Naive B cell (primary cell): ENCODE measurements at places on chromosomes 6 and 20. TPM values are rescaled to one million over a fixed set of nuclear protein-coding genes. Genes with fewer than 3 reads are reported as not detected.

Gene PKHD1
- polyA plus RNA-seq = not detected

Gene DDAH2
- 86.1 TPM for polyA plus RNA-seq

Gene TCP11
- polyA plus RNA-seq = not detected

Gene EYA4
- polyA plus RNA-seq = not detected

Gene NMBR
- not detected for polyA plus RNA-seq

DNA sequence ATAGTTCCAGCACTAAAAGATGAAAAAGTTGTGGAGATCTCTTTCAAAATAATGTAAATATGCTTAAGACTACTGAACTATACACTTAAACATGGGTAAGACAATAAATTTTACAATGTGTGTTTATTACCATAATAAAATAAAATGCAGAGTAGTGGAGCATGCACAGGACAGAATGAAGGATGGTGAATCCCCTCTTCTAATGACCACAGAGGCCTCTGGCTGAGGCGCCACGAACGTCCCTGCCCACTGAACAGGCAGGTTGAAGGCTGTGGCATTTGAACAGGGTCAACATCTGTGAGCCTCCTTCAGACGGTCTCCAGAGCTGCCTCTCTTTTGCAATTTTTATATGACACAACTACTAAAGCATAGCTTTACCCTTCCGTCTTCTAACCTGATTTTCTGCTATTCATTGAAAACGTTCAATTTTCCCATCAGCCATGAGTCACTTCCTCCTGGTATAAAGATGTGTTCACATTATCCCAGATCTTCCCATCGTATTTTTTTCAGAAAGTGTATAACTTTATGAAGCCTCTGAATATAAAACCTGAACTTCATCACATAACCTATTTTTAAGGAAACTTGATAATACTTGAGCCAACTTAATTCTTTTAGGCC lies 37.8 kb downstream of the ADGRF4 start:
- H3K36me3 ChIP-seq = no peaks in the 10 kb centered on the region
- no peak overlapping the region for H3K4me3 ChIP-seq
- no peak for DNase-seq
- H3K27me3 ChIP-seq = peaks cover 18% of the 10 kb centered on the region
- H3K4me1 ChIP-seq = no peaks in the 10 kb centered on the region

GRCh38 chr20:40682104-40682981 lies 6.7 kb downstream of the MAFB start:
- no peaks in the 10 kb centered on the region for H3K36me3 ChIP-seq
- no peak for DNase-seq

DNA sequence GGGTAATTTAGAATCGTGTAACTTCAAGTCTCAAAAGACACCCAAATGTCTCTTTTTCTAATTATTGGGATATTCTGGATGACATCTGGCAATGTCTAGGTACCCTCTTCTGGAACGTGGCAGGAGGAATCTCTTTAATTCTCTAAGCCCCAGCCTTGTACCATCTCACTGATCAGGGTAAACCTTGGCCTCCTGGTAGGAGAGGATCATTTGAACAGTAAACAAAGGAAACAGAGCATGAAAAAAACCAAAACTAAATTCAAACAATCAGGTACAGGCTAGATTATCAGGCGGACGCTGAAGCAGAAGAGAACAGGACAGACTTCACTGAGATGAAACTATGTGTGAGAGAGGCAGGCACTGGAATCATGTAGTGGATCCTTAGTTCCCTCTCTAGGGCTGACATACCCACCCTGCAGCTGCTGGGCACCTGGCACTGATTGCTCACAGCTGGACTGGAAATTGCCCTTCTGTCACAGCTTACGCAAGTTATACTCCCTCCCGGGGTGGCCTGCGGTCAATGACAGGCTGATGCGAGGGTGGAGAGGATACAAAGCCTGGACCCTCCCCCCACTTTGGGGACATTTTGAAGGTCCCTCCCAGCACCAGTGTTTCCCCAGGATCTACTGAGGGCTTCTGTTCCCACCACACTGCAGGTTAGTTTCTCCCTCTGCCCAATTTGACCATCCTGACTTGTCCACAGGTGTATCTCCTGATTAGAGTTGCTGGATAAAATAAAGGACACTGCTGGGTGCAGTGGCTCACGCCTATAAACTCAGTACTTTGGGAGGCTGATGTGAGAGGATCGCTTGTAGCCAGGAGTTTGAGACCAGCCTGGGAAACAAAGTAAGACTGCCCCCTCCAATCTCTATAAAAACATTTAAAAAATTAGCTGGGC lies 20.6 kb upstream of the ZBTB24 start:
- H3K27ac ChIP-seq = no peak overlapping the region
- H3K27me3 ChIP-seq = no peaks in the 10 kb centered on the region
- no peaks in the 10 kb centered on the region for H3K36me3 ChIP-seq
- H3K4me3 ChIP-seq = no peak overlapping the region
- H3K4me1 ChIP-seq = no peaks in the 10 kb centered on the region
- no peak for DNase-seq

DNA sequence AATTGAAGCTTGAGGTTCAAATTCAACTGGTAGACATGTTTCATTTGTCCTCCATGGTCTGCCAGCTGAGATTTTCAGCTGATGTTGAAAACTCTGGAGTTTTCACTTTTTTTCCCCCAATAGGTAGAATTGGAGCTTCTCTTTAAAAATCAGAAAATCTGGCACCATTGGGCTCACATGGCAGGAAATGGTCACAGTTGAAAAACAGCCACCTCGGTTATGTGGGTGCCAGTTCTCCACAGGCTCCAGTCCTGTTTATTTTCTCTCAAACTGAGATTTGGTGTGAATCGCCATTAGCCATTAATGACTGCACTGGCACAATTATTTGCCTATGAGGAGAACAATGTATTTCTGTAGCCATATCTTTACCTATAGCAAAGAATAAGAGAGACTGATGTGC lies 171.4 kb upstream of the TFAP2D start:
- H3K27ac ChIP-seq = no peak overlapping the region
- H3K4me1 ChIP-seq = no peaks in the 10 kb centered on the region
- H3K4me3 ChIP-seq = no peak overlapping the region
- H3K36me3 ChIP-seq = no peaks in the 10 kb centered on the region
- no peak for DNase-seq
- no peaks in the 10 kb centered on the region for H3K27me3 ChIP-seq

GRCh38 chr6:143792402-143793279 lies 50.5 kb upstream of the LTV1 start:
- no peaks in the 10 kb centered on the region for H3K27me3 ChIP-seq
- peak overlapping the region; percentile 69 for H3K27ac ChIP-seq
- peaks cover 25% of the 10 kb centered on the region for H3K36me3 ChIP-seq

DNA sequence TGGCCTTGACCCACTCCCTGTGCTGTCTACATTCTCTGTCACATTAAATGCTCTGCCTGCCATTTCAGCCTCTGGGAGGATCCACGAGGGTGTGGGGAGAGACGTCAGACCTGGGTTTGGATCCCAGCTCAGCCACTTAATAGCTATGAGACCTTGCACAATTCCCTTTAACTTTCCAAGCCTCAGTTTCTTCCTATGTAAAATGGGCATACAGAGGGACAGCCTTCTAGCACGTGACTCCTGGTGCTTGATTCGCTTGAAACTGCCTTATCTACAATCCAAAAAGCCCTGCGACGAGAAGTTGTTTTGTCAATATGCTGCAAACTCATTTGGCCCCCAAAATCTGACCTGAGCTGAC lies 40.0 kb downstream of the TOX2 start:
- H3K4me3 ChIP-seq = no peak overlapping the region
- peaks cover 23% of the 10 kb centered on the region for H3K4me1 ChIP-seq
- no peaks in the 10 kb centered on the region for H3K27me3 ChIP-seq
- peaks cover 14% of the 10 kb centered on the region for H3K36me3 ChIP-seq
- no peak overlapping the region for H3K27ac ChIP-seq

GRCh38 chr6:14917109-14917910 lies 328.6 kb upstream of the JARID2 start:
- DNase-seq = no peak
- peaks cover 26% of the 10 kb centered on the region for H3K4me1 ChIP-seq
- no peaks in the 10 kb centered on the region for H3K27me3 ChIP-seq

DNA sequence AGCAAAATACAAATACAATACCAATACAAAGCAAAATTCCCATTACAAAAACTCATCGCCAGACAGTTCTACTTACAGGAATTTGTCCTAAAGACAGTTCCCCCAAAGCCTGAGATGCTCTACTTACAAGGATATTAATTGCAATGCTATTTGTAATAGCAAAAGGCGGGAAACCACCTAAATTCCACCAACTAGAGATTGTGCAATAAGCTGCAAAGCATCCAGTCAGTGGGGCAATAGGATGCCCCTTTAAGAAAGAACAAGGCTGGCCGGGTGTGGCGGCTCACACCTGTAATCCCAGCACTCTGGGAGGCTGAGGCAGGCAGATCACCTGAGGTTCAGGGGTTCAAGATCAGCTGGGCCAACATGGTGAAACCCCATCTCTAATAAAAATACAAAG lies 39.1 kb downstream of the FAM209B start:
- peaks cover 17% of the 10 kb centered on the region for H3K27me3 ChIP-seq
- H3K4me3 ChIP-seq = no peak overlapping the region
- DNase-seq = no peak
- H3K4me1 ChIP-seq = peaks cover 4% of the 10 kb centered on the region
- no peak overlapping the region for H3K27ac ChIP-seq

- H3K4me3 ChIP-seq = no peak overlapping the region
- no peak for DNase-seq
- no peak overlapping the region for H3K27ac ChIP-seq
- no peaks in the 10 kb centered on the region for H3K4me1 ChIP-seq
- H3K36me3 ChIP-seq = no peaks in the 10 kb centered on the region
- H3K27me3 ChIP-seq = no peaks in the 10 kb centered on the region
These were observed 126.7 kb upstream of the RREB1 start for GRCh38 chr6:6980999-6981597.

DNA sequence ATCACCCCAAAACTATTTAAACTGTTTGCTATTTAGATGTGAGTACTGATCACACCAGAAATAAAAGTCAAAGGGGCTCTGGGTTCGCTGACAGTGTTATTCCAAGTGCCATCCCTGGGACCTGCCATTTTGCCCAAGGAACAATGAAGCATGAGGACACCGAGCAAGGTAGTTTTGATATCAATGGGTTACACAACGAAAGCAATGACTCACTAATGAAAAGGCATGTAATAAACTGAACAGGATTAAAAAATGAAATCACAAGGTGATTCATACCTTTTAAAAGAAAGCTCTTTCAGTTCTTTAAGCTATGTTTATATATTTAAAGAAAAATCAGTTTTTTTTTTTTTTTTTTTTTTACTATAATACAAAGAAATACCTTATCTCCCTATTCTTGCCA lies 102.0 kb downstream of the HS3ST5 start:
- no peaks in the 10 kb centered on the region for H3K4me1 ChIP-seq
- no peak for DNase-seq
- H3K36me3 ChIP-seq = no peaks in the 10 kb centered on the region
- H3K27me3 ChIP-seq = no peaks in the 10 kb centered on the region

- H3K27me3 ChIP-seq = no peaks in the 10 kb centered on the region
- peak overlapping the region; percentile 94 for H3K4me3 ChIP-seq
- H3K27ac ChIP-seq = peak overlapping the region; percentile 99
- H3K4me1 ChIP-seq = peaks cover 94% of the 10 kb centered on the region
- H3K36me3 ChIP-seq = no peaks in the 10 kb centered on the region
These were observed 53.6 kb upstream of the FAM83D start for GRCh38 chr20:38872491-38873049.

- no peak for DNase-seq
- no peaks in the 10 kb centered on the region for H3K36me3 ChIP-seq
- peaks cover 11% of the 10 kb centered on the region for H3K27me3 ChIP-seq
- H3K4me1 ChIP-seq = no peaks in the 10 kb centered on the region
- H3K4me3 ChIP-seq = no peak overlapping the region
These were observed 38.5 kb downstream of the RIPOR3 start for GRCh38 chr20:50652702-50653294.

GRCh38 chr20:48999890-49000870 lies 45.9 kb upstream of the CSE1L start:
- H3K4me3 ChIP-seq = no peak overlapping the region
- H3K4me1 ChIP-seq = no peaks in the 10 kb centered on the region
- peaks cover 23% of the 10 kb centered on the region for H3K36me3 ChIP-seq
- H3K27ac ChIP-seq = no peak overlapping the region

DNA sequence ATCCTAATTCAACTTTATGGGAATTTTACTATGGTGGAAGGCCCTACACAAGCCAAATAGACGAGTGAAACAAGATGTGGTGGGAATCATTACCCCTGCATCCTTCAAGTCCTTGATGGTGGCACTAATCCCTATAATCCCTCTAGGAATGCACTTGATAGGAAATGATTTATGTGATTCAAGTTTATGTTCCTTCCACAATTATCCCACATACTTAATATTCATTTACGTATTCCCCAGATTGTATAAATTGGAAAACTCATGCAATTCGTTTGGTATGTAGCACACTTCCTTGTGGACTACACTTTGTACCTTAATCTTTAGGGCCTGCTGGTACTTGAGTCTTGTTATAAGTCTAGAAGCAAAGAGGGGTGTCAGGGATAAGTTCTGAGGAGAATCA lies 40.8 kb downstream of the PKIB start:
- H3K36me3 ChIP-seq = no peaks in the 10 kb centered on the region
- no peak overlapping the region for H3K27ac ChIP-seq
- H3K4me1 ChIP-seq = no peaks in the 10 kb centered on the region
- H3K4me3 ChIP-seq = no peak overlapping the region

- H3K27ac ChIP-seq = no peak overlapping the region
- H3K27me3 ChIP-seq = no peaks in the 10 kb centered on the region
- no peaks in the 10 kb centered on the region for H3K36me3 ChIP-seq
- H3K4me3 ChIP-seq = no peak overlapping the region
- no peak for DNase-seq
These were observed 681.6 kb upstream of the GJE1 start for GRCh38 chr6:141451181-141451510.

DNA sequence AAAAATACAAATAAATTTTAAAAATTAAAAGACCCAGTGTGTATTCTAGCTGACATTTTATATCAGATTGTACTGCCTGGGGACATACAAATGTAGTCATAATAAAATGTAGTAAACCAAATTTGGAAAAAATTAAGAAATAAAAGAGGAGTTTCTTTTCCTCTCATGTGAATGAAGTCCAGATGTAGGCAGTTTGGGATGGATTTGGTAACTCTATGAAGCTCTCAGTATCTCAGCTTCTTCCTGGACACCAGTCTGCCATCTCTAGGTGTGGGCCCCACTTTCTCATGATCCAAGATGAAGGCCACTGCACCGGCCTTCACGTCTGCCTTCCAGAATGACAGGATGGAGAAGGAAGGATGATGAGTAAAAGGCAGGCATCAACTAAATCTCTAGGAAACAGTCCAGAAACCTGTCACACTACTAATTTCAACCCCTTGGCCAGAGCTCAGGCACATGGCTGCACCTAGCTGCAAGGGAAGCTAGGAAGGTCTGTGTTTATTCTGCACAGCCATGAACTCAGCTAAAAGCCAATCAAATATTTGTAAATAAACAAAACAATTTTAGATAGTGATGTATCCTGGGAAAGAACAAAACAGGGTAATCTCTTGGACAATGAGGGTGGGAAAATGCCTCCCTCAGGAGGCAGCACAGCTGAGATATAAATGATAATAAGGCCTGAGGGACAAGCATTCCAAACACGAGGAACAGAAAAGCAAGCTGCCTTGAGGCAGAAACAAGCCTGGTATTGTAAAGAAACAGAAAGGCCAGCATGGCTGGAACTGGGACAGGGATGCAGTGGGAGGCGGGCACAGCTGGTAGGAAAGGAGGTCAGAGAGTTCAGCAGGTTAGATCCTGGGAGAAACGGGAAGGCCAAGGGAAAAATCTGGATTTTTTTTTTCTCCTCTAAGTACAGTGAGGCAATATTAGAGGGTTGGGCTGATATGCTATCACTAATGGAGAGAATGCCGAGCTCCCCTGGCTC lies 88.5 kb upstream of the PTPN1 start:
- H3K4me1 ChIP-seq = no peaks in the 10 kb centered on the region
- no peak overlapping the region for H3K27ac ChIP-seq
- no peak overlapping the region for H3K4me3 ChIP-seq
- no peak for DNase-seq
